ENCODE measurements at places on chromosomes 7 and 10.

GRCh38 chr10:63128443-63128842 is 4.7 kb upstream of the NRBF2 start:
- no peak overlapping the region for H3K4me3 ChIP-seq
- DNase-seq: no peak
- peaks cover 6% of the 10 kb centered on the region for H3K4me1 ChIP-seq
- H3K36me3 ChIP-seq: peaks cover 7% of the 10 kb centered on the region

DNA sequence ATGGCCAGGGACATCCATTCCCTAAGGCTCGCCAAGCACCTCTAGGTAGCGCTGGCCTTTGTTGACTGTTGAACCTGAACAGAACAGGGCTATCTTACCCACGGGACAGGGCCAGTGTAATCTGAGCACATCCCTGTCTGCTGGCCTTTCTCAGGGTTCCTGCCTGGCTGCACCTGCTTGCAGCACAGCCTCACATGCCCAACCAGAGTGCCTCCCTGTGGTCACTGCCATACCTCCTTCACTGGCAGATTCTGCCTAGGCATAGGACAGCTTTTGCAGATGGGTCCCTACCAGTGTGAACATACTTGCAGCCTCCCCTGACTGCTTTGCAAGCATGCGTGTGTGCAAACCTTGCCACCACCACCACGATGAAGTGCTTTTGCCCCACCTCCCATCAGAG is 15.8 kb upstream of the LIPN start:
- H3K4me3 ChIP-seq: no peak overlapping the region
- DNase-seq: no peak
- no peak overlapping the region for H3K27ac ChIP-seq
- H3K27me3 ChIP-seq: peaks cover 44% of the 10 kb centered on the region

GRCh38 chr7:146591976-146592375 is 475.4 kb downstream of the CNTNAP2 start:
- DNase-seq: no peak
- H3K27ac ChIP-seq: no peak overlapping the region
- no peaks in the 10 kb centered on the region for H3K36me3 ChIP-seq
- no peaks in the 10 kb centered on the region for H3K4me1 ChIP-seq
- no peaks in the 10 kb centered on the region for H3K27me3 ChIP-seq

GRCh38 chr7:117111535-117111934 is 158.2 kb downstream of the ST7 start:
- H3K27ac ChIP-seq: no peak overlapping the region
- DNase-seq: no peak
- H3K36me3 ChIP-seq: peaks cover 4% of the 10 kb centered on the region
- no peak overlapping the region for H3K4me3 ChIP-seq
- H3K27me3 ChIP-seq: peaks cover 2% of the 10 kb centered on the region

DNA sequence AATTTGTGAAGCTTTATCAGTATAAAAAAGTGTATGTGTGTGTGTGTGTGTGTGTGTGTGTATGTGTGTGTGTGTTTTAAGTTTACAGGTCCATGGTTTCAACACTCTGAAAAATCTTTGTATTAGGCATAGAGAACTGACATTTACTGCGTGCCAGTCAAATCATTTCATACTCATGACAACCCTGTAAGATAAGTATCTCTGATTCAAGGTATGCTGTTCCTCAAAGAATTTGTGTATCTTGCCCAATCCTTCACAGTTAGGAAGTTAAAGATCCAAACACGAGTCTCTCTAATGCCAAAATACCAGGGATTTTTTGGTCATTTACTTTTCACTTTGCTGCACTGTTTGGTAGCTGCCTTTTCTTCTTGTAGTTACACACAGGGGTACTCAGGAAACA is 1121.3 kb upstream of the AUTS2 start:
- no peak overlapping the region for H3K27ac ChIP-seq
